ENCODE measurements at places on chromosomes 13 and 19. TPM values are rescaled to one million over a fixed set of nuclear protein-coding genes. Genes with fewer than 3 reads are reported as not detected.

The DMPK gene
- total RNA-seq: 131 TPM

The ZSCAN1 gene
- not detected for total RNA-seq

- no peak overlapping the region for H3K27ac ChIP-seq
- no peak for DNase-seq
- peaks cover 2% of the 10 kb centered on the region for H3K36me3 ChIP-seq
- H3K27me3 ChIP-seq: no peaks in the 10 kb centered on the region
Measured at GRCh38 chr19:40752257-40752781, 1.3 kb downstream of the SNRPA start.

The ZNF823 gene
- 2.7 TPM for total RNA-seq

DNA sequence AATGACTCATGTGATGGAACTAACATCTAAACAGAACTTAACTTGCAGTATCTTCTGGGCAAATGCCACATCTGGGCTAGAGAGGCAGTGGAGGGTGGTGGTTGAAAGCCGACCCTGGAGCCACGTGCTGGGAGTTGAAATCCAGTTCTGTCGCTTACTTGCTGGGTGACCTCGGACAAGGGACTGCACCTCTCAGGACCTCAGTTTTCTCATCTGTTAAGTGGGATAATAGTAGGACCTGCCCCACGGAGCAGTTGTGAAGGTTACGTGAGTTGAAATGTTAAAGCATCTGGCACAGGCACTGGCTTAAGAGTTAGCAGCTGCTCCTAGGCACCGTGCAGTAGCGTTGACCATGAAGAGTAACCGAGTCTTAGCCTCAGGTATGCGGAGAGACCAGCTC, 76.1 kb downstream of the SIPA1L3 start:
- H3K4me1 ChIP-seq: no peaks in the 10 kb centered on the region
- no peaks in the 10 kb centered on the region for H3K27me3 ChIP-seq

The NMRK2 gene
- 347 TPM for total RNA-seq
